Heart right ventricle (tissue), 16 donors: ENCODE measurements at places on chromosomes 3 and 15. TPM values are rescaled to one million over a fixed set of nuclear protein-coding genes. Genes with fewer than 3 reads are reported as not detected.

FAM3D gene
- total RNA-seq: not detected

RTP1 gene
- not detected for total RNA-seq

DNA sequence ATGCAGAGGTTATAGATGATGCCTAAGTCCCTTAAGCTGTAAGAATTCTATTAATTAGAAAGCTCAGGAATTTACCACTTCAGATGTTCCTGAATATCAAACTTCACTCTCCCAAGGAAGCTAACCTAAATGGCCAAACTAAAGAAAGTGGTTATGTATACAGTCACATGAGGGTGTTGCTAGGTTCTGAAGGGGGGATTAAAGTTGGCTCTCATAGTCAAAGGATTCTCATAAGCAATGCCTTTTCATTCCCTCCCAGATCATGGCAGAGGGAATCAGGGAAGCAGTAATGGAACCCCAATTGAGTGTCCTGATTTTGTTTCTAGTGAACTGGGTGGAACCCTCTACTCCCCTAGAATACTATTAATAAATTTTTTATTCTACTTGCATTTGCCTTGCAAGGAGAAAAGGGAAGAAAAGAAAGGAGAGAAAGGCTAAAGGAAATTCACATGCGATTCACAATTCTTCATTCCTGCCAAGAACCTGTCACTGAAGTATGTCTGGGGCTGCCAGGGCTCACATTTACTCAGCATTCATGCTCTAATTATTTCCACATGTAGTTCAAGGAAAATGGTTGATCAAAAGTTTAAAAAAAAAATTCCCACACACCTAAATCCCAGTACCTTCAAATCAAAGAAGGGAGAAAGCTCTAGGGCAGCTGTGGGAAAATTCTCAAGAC lies 25.1 kb downstream of the FSTL1 start:
- peaks cover 100% of the 10 kb centered on the region for H3K4me1 ChIP-seq
- no peak for DNase-seq
- peaks cover 34% of the 10 kb centered on the region for H3K36me3 ChIP-seq
- no peaks in the 10 kb centered on the region for H3K27me3 ChIP-seq

IP6K1 gene
- total RNA-seq: 16.7 TPM

- H3K4me1 ChIP-seq: peaks cover 5% of the 10 kb centered on the region
- peak within 1 kb of the TSS; percentile 76 for H3K27ac ChIP-seq
- peak within 1 kb of the TSS; percentile 88 for H3K4me3 ChIP-seq
Observed at GRCh38 chr15:89912674-89913396, at the start of gene ARPIN. Gene ARPIN (minus strand): TSS chr15:89912952. CDS start chr15:89912835, 117 bp downstream.
